Diencephalon (tissue), 1 donor: ENCODE measurements at places on chromosomes 13 and 19. TPM values are rescaled to one million over a fixed set of nuclear protein-coding genes. Genes with fewer than 3 reads are reported as not detected.

Gene AKAP8L
- total RNA-seq, result 68.0 TPM

Gene PEAK3
- total RNA-seq, result not detected

Gene ICAM5
- 2.5 TPM for total RNA-seq

Gene ZAR1L
- not detected for total RNA-seq

Gene CEACAM8
- total RNA-seq, result not detected
